ENCODE measurements at places on chromosomes 12 and 14.

- no peak for DNase-seq
Observed at GRCh38 chr12:94169966-94170689, 21.8 kb downstream of the PLXNC1 start.

- no peak for DNase-seq
Observed at GRCh38 chr12:82414044-82414443, 55.7 kb downstream of the METTL25 start.

DNA sequence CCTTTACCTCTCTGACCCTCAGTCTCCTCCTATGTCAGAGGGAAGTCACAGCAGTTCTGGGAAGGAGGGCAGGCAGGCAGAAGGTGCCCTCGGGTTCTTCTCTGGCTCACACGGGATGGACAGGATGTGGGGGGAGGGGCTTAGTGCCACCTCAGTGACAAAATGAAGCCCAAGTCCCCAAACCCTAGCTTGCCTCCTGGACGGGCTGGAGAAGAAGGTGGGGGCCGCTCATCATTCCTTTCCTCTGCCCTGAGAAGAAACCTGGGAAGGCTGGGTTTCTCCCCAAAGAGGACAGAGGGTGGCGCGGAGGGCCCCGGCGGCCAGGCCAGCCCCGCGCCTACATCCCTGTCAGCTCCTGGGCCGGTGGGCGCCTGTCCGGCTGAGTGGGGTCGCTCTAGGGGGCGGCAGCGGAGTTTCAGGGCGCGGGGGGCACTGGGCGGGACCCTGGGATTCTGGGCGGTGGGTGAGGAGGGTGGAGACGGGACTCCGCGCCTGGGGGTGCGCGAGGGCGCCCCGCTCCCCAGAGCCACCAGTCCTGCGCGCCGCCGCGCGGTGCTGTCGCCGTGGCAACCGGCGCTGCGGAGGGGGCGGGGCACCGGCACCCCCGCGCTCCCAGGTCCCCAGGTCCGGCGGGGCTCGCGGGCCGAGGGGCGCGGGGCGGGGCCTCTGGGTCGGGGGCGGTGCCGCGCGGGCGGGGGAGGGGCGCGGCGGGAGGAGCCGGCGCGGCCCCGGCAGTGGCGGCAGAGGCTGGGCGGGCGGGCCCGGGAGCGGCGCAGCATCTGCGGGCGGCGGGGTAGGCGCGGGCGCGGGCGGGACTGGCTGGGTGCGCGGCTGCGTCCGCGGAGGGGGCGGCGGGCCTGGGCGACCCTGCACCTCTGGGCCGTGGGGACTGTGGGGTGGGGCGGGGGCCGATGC, at the start of gene TMEM121:
TSS of gene TMEM121 (plus strand) at position 723 of the 915 bp plus-strand sequence. CDS start 2,252 bp downstream, outside the sequence.
- DNase-seq: no peak

DNA sequence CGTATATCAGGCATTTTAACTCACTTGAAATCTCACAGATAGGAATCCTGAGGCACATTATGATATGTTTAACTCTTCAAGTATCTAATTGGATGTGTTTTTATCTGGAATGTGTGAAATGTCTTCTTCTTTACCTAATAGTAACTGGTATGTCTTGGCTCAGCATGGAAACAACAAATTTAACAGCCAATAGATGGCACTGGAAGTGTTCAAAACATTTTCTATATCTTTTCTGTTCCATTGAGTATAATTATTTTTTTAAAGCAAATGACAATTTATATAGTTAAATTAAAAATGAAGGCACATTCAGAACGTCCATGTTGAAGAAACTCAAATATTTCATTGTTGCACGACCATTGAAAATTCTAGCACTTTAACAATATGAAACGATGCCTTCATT, 164.6 kb upstream of the SLC16A7 start:
- DNase-seq: no peak

GRCh38 chr14:90731487-90731886, 84.7 kb downstream of the TTC7B start:
- DNase-seq: no peak

- DNase-seq: peak; percentile 15
Observed at GRCh38 chr12:8493084-8493483, 20.2 kb upstream of the CLEC4D start.

- DNase-seq: no peak
Observed at GRCh38 chr14:64878837-64879634, 671 bp downstream of the SPTB start.
